Activated naive CD4-positive, alpha-beta T cell treated with anti-CD3 and anti-CD28 coated beads for 36 hours (primary cell): ENCODE measurements at places on chromosomes 4 and X.

DNA sequence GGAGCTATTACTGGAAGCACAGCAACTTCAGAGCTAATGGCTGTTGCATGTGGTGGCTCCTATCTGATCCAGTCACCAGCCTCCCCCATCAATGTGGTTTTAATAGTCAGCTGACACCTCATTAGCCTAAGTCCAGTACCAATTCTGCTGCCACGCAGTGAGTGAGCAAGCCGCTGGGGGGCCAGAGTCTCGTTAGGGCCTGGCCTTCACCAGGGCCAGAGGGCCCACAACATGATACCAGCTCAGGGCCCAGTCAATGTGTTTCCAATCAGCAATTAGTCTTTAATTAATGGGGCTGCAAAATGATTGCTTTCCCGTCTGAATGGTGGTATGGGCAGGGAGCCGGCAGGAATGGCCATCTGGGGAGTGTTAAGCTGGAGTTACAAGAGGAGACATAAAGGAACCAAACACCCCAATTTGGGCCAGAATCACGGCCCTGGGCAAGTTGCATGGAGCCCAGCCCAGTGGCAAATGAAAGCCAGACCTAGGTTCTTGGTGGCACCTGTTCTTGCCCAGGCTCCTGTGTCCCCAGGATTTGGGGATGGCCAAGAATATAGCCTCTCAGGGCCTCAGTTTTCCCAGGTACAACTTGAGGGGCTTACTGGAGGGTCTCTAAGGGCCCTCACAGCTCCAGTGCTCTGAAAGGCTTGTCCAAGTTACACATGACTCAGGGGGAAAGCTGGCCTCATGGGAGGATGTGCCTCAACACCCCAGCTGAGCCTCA, 119.2 kb downstream of the EFNB1 start:
- no peak for DNase-seq

DNA sequence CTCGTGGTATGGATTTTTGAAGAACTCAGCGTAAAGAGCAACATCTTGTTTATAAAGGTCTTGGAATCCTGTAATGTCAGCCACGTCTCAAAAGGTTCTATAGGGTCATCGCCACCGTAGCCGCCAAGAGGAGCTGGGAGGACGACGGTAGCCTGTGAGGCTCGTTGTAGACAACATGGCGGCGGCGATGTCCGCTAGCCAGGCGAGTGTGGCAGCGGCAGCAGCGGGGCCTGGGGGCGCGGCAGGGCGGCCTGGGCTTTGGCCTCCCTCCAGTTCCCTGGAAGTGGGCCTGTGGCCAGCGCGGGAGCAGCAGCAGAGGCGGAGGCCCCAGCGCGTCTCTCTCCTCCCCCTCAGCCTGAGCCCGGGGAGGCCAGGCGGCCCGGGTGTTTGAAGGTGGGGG, 143.5 kb upstream of the PBDC1 start:
- no peak for DNase-seq

- DNase-seq: no peak
These were observed 55.0 kb downstream of the PCGF3 start for GRCh38 chr4:760616-761015.

DNA sequence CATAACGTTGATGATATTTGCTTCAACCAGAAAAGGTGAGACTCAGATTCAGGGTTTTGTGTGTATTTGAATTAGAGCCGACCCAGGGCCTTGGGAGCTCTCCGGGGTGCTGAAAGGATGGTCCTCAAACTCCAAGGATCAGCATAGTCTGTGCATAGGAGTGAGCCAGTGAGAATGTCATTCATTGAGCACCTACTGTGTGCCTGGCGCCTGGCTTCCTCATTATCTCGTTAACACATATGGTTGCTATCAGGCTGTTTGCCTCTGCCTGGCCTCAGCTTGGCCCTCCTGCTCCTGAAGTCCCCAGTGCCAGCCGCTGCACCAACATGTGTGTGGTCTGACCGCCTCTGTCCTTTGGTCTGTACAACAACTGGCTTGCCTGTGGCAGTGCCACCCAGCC, 25.1 kb upstream of the JAKMIP1 start:
- peak; percentile 32 for DNase-seq

DNA sequence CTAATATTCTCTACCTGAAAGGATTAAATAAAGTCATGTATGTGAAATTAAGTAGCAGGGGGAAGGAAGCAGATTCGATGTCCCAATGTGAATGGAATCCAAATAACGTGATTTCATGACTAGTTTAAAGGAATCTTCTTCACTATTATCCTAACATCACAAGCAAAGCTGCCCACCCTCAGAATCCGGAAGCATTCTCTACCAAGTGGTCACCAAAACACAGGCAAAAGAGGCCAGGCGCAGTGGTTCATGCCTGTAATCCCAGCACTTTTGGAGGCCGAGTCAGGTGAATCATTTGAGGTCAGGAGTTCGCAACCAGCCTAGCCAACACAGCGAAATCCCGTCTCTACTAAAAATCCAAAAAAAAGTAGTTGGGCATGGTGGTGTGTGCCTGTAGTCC, 212.9 kb downstream of the LDB2 start:
- DNase-seq: no peak

DNA sequence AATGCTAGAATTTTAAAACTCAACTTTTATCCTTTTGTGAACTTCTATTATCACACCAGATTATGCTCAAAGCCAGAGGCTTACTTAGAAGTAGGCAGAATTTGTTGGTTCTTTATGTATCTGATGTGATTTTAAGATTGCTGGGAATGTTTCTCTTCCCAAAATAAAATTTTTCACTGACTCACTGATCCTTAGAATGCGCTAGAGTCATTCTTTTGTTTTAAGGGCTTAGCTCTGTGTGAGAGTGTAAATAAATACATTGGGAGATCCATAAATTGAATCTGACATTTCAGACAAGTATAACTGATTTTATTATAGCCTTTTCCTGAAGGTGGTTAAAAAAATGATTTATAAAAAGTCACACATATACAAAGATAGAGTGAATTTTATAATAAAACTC, 101.3 kb downstream of the LARP1B start:
- no peak for DNase-seq

GRCh38 chr4:8270912-8271815, 1.6 kb downstream of the HTRA3 start:
- no peak for DNase-seq

GRCh38 chrX:46551494-46552128, 6.4 kb upstream of the ZNF674 start:
- no peak for DNase-seq

DNA sequence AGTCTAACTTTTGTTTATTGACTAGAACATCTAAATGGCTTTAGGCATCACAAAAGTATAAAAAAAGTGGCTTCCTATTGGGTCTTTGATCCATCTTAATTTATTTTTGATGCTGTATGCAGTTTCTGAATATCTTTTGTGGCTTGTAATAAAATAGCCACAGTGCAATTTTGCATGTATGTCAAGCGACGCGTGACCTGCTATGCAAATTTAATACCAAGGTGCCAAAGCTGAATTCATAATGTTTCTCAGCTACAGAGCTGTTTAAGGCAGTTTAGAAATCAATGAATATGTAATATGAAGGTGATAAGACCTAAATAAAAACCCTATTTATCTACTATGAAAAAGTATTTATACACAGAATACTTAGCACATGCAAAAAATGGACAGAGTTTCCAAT, 197.8 kb downstream of the AFF2 start:
- no peak for DNase-seq

DNA sequence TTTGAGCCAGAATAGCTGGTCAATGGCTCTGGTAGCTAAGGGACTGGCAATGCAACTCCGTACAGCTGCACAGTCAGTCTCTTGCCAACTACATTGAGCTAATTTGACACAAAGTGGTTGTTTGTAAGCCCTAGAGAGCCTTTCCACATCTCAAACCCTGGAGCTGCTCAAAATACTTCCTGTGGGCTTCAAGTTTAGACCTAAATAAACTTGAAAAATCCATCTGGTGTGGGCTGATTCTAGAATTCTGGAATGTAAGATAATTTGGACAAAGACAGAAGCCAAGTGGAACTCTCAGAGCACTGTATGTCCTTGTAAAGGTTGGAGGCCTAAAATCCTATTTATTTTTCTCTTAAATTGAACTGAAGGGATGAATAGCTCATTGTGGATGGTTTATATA, 380.8 kb downstream of the SPRY1 start:
- DNase-seq: no peak

- DNase-seq: no peak
These were observed 76.5 kb downstream of the DDIT4L start for GRCh38 chr4:100113732-100114131.

GRCh38 chr4:12221031-12221430, 792.3 kb upstream of the HS3ST1 start:
- DNase-seq: no peak
